ENCODE measurements at places on chromosomes 13 and 19.

- DNase-seq, result no peak
Observed at GRCh38 chr19:44539236-44539826, 9.9 kb upstream of the CEACAM20 start.

DNA sequence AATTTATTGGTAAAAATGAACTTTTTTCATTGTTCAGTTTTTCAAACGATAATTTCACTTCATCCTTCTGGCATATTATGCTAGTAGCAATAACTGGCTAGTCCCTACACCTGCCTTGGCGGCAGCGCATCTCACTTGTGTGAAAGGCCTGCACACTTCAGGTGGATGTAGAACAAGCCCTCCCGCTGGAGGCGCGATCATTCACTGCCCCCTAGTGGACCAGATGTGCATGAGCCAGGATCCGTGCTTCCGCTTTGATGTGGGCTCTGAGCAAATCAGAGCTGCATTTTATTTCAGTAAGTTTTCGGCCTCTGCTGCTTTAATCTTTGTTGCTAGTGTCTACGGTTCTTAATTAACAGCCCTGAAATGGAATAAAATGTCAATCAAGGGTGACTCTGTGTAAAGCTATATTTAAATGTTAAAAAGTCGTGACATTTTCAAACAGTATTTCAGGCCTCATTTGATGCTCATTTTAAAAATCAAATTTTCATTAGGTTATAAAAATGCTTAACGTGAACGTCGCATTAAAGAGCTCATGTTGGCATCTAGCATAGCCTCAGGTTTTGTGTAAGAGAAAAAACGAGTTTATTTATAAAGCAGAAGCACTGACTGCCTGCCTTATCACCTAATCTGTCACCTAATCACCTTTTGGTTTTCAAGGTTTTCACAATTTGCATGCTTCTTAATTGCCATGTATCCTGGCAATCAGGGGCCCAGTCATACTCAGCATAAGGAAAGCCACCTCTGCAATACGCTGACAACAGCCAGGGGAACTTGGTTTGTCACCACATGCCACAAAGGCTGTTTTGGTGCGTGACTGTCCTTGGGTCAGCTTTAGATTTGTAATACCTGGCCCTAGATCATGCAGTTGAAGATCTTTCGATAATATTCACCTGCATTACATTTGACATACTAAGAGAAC is 112.2 kb downstream of the TEX26 start:
- no peak for DNase-seq

GRCh38 chr13:99545979-99546378 is 44.7 kb downstream of the TM9SF2 start:
- no peak for DNase-seq

DNA sequence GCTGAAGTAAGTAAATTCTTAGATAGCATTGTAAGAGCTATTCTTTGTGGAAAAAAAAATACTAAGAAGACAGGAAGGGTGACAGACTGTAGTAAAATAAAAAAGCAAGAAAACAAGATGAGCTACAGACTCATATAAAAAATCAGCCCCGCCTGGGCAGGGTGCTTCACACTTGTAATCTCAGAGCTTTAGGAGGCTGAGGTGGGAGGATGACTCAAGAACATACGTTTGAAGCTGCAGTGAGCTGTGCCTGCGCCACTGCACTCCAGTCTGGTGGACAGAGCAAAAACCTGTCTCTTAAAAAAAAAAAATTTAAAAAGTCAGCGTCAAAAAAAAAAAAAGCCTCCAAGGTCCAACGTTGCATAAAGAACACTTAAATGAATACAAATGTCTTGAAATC is 102.1 kb downstream of the VWA8 start:
- no peak for DNase-seq

- DNase-seq, result peak; percentile 31
Observed at GRCh38 chr19:44718441-44719261, 19.7 kb downstream of the CEACAM16 start.

- no peak for DNase-seq
Observed at GRCh38 chr19:31952693-31953092, 392.7 kb upstream of the ZNF507 start.

DNA sequence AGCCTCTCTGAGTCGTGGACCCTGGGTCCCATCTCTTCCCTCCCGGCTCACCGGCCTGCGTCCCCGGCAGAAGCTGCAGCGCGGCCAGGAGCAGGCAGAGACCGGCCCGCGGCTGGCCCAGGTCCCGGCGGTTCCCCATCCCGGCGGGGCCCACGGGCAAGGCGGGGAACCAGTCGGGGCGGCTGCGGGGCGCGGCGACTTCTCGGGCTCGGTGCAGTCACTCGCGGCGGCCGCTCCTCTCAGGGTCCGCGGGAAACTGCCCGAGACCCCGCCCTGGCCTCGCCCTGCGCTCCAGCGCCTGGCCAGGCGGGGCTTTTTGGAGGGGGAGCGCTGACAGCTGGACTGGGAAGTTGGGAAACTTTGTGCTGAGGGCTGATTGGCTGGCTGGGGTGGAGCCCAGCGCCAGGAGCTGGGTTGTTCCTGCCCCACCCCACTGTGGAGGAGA is at the start of gene COL5A3:
Gene COL5A3, minus strand, starts transcription at position 258 of the 445 bp plus-strand sequence. Its CDS starts 119 bp downstream, at position 139.
- DNase-seq, result no peak

Data from fibroblast of skin of left biceps (primary cell).